ENCODE measurements at places on chromosomes 16 and 17. TPM values are rescaled to one million over a fixed set of nuclear protein-coding genes. Genes with fewer than 3 reads are reported as not detected.

CLDN7 gene
- 13.4 TPM for total RNA-seq

TBC1D3G gene
- not detected for total RNA-seq

TP53TG3C gene
- not detected for total RNA-seq

P2RX1 gene
- total RNA-seq: not detected

ANKFN1 gene
- not detected for total RNA-seq

PPL gene
- 2.6 TPM for total RNA-seq

Measured in vein endothelial cell (primary cell).